ENCODE measurements at places on chromosomes 3 and 15.

GRCh38 chr3:29559741-29560465 is 279.0 kb downstream of the RBMS3 start:
- no peak for DNase-seq

GRCh38 chr3:187954873-187955586 is 198.9 kb upstream of the LPP start:
- DNase-seq: no peak

DNA sequence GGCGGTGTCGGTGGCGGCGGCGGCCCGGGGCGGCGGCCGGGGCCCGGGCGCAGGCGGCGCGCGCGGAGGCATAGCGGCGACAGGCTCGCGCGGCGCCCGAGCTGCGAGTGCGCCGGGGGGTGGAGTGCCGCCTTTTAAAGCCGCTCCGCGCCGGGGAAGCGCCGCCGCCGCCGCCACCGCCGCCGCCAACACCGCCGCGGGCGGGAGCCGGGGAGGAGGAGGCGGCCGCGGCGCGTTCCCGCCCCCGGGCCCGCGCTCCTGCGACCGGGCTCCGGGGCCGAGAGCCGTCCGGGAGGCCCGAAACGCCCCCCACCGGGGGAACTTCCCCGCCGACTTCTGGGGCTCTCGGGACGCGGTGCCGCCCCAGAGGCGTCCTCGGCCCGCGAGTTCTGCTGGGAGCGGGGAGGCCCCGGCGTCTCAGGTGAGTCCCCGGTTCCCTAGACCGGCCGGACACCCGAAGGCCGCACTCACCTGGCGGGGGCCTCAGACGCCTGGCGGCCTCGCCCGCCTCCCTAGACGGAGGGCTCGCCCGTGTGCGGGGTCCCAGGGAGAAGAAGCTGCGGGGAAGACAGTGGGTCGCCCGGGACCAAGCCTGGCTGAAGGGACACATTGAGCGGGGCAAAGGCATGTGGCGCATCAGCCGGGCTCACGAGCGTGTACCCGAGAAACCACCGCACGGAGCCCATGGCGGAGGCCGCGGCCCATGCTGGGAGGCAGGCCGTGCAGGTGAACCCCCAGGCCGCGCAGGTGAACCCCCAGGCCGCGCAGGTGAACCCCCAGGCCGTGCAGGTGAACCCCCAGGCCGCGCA is at the start of gene PCSK6:
Gene PCSK6, minus strand, starts transcription at position 109 of the 809 bp plus-strand sequence. Its CDS starts 37 bp downstream, at position 72.
- no peak for DNase-seq

DNA sequence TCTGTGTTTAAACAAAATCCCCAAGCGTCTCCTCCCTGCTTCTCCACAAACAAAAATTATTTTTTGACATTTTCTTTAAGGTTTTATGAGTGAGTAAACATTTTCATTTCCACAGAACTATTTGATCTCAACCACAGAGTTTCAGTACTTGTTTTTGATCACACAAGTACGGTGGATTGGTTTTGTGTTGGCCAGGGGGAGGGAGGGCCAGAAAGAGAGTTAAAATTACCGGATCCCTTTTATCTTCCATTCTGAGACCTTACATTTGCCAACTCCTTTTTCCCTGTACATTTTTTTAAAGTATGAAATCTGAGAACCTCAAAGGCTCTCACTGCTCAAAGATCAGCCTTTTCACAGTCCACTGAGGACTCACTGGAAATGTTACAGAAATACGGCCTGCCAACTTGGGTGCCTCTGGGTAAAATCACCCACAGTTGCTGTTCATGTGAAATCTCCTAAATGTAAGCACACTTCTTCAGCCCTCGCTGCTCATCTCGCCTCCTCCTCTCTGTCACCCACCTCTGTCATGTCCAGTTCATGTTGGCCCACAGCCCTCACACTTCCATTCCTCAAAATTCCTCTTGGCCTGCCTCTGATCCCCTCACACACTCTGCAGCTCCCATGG is 1.7 kb downstream of the HOMER2 start:
- DNase-seq: no peak

GRCh38 chr15:72233769-72234168 is 2.8 kb upstream of the PKM start:
- DNase-seq: no peak

GRCh38 chr3:188905547-188905946 is 266.2 kb upstream of the TPRG1 start:
- DNase-seq: no peak

- DNase-seq: no peak
These were observed 62.5 kb downstream of the IL20RB start for GRCh38 chr3:137020315-137020714.

- no peak for DNase-seq
These were observed 18.1 kb downstream of the H1-8 start for GRCh38 chr3:129560911-129561594.

DNA sequence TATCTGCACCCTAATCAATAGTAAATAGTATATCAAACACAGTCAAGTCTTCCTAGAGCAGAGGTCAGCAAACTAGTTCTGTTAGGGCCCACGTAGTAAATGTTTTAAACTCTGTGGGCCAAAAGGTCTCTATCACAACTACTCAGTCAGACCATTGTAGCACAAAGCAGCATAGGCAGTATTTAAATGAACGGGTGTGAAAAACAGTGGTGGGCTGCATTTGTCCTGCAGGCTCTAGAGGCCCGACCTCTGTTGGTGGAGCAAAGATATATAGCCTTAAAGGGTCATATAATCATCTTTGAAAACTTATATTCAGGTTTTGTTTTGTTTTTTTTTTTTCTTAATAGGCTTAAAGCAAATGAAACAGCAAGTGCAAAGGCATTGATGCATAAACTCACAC is 326.4 kb upstream of the TRIM42 start:
- no peak for DNase-seq

- no peak for DNase-seq
These were observed 516.1 kb downstream of the ZIC1 start for GRCh38 chr3:147925272-147925671.

DNA sequence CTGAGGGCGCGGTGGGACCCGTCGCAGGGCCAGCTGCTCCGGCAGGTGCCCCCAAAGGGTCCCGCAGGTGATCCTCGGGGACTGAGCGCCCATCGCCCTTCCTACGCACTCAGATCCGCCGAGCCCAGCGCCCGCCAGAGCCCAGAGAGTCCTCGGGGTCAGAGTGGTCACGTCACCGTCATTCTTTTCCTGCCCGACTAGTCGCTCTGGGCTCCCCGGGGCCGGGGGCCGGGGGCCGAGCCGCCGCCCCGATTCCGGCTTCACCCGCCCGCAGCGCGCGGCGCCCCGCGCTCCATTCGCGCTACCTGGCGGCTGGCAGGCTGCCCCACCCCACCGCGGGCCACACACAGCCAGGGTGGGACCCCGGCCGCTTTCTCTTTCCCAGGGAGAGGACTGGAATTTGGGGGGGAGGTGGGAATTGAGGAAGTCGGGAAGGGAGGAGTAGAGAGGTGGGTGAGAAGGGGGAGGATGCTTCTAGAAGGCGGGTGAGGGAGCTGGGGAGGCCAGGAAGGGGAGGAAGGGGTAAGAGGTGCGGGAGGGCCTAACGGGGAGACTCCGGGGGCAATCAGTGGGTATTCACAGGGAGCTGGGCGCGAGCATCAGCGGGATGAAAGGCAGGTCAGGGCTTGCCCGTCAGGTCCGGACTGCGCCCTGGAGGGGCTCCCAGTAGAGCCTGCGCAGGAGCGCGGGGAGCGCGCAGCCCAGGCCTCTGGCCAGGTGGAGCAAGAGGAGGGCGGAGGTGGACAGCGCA is 36.1 kb upstream of the EPHB3 start:
- peak; percentile 83 for DNase-seq

DNA sequence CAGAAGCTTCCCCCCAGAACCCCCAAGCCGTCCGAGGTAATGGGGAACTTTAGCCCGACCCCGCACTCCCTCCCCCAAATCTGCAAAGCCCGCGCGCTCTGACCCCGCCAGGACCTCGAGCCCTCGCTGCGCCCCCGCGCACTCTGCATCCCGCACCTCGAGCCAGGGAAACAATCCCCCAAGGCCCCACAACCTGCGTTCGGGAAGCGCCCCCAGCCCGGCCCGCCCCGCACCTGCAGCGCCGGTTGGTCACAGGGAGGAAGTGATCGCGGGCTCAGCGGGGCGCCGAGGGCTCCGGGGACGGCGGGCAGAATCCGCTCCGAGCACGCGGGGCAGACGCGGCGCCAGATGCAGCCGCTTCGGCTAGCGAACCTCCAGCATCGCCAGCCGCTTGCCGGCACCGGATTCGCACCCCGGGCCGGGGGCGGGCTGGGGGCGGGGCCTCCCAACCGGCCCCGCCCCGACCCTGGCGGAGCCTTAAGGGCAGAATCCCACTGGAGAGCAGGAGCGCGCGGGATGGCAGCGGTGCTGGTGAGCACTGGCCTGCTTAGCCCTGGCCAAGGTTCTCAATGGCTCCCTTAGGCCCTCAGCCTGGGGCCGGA is at the start of gene CAMKV:
Gene CAMKV, minus strand, starts transcription at position 382 of the 602 bp plus-strand sequence. CDS start 7,518 bp downstream, outside the sequence.
- DNase-seq: peak; percentile 58

DNA sequence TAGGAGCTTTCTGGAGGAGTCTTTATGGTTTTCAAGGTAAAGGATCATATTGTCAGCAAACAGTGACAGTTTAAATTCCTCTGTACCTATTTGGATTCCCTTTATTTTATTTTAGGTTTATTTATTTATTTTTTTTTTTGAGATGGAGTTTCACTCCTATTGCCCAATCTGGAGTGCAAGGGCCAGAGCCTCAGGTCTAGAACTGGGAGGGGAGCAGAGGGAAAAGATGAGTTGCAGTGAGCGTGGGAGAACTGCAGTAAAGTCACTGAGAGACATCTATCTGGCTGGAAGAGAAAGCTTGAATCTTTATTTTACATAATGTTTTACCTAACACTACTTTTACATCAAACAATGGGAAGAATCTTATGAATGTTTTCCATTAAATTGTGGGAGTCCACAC is 49.5 kb upstream of the GK5 start:
- no peak for DNase-seq

DNA sequence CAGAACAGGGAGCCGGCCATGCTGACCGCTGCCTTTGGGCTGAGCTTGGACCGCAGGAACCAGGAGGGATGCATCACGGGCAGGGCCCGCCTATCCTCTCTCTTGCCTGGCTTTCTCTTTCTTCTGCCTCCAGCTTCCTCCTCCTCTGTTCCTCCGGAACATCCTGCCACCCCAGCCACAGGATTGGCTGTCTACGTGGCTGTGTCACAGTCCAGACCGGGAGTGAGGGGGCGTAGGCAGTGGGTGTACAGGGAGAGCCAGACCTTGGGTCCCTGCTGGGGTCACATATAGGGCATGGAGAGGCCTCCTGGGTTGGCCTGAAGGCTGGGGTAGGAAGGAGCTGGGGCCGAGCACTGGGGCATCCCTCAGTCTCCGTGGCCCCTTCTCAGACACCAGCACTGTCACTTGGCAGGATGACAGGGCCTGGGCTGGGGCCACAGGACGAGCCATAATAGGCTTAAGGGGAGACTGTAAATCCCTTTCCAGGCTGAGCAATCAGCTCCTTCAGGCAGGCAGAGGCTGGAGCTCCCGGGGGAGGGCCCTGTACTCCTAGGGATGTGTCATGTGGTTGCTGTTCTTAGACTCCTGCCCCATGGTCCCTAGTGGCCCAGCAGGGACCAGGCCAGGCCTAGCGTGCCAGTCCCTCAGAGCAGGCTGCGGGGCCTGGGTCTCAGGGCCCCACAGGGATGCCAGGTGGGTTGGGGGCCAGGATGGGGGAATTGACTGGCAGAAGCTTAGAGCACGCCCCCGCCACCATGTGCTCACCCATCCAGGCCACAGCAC is 25.4 kb downstream of the LINGO1 start:
- DNase-seq: peak; percentile 74

DNA sequence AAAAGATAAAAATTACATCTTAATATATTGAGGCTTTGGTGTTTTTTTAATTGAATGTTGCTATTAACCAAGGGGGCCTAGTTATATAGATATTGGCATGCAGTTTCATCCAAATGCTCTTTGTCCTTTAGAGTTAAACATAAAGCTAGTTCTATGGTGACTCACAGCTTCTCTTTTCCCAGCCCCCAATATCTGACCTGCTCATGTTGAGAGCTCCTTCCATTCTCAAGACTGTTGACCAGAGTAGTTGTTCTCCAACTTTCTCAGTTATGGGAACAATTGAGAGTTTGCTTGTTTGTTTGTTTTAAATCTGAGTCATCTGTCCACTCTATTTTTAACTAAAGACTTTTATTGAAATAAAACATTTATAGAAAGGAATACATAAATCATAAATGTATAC is 15.8 kb upstream of the RARB start:
- no peak for DNase-seq

DNA sequence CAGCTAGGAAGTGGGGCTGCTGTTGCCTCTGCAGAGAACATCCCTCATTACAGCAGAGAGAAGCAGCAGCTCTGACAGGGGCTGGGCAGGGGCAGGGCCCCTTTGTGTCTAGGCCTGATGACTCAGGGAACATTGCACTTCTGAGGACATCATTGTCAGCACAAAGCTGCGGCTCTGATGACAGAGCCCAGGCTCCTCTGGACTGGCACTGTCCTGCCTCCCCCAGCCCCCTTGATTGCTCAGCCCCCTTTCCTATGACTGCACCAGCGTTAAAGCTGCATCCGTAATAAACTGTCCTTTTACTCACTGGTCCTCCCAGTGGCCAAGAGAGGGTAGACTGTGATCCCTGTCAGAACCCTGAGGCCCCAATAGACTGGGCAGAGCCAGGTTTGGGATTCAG is 18.3 kb downstream of the TRH start:
- DNase-seq: peak; percentile 55

- DNase-seq: no peak
These were observed 50.8 kb downstream of the LYSMD4 start for GRCh38 chr15:99682455-99682854.

- no peak for DNase-seq
These were observed 22.4 kb downstream of the ARL8B start for GRCh38 chr3:5144316-5144994.

DNA sequence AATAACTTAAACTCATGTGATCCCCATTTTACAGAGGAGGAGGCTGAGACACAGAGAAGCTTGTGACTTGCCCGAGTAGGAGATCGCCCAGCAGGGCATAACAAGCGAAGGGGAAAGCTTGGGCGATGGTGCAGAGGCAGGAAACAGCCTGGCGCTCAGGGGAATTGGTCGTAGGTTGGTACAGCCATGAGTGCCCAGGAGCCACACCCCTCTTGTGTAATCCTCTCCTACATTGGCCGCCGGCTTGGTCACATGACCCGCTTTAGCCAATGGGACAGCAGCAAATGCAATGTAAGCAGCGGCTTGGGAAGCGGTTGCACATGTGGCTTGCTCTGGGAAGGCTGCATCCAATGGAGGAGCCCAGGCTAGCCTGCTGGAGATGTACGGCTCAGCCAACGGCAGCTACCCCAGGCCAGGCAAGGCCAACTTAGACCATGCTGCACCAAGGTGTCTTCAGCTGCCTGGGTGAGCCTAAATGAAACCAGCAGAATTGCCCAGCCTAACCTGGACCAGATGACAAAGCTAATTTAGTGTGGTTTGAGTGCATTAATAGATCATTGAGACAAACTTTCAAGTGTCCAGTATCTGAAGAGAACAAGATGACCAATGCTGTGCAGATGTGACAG is 50.3 kb upstream of the SLC6A6 start:
- peak; percentile 81 for DNase-seq

- no peak for DNase-seq
These were observed 22.8 kb upstream of the GOLGA8A start for GRCh38 chr15:34460451-34460850.

DNA sequence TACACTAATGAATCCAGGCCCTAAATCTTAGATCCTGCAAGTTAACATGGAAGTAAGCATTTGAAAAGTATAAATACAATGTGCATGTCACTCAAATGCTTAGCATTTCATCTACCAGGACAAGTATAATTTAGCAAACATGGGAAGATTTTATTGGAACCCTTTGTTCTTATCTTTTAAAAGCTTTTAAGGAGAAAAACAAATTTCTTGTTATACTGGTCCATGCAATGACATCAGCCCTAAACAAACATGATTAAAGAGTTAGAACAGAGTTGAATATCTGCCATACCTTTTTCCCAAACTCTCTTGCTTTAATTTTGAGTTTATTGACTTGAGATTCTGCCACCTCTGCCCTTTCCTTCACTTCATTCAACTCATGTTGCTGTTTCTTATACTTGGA is 87.0 kb downstream of the HHLA2 start:
- DNase-seq: no peak
